AG09309 (cell line): ENCODE measurements at places on chromosomes 11 and 22.

GRCh38 chr11:126079621-126080124 is 17.0 kb upstream of the CDON start:
- no peak for DNase-seq

- DNase-seq = peak; percentile 68
Observed at GRCh38 chr11:65426839-65427690, 4.5 kb downstream of the NEAT1 start.

DNA sequence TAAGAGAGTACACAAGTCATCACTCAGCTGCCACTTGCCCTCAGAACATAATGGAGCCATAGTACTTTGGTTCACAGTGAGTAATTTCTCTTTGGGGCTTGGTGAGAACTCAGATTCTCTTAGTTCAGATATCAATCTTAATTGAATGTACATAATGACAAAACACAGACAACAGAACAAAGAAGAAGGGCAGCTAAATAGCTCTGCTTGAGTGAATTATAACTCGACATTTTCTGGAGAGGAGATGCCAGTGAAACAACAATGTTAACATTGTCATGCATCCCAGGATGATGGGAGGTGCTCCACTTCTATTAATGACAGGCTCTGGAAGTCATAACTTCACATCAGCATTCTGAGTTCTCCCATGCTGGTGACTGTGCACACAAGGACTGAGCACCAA is 508.1 kb downstream of the TMEM135 start:
- no peak for DNase-seq

DNA sequence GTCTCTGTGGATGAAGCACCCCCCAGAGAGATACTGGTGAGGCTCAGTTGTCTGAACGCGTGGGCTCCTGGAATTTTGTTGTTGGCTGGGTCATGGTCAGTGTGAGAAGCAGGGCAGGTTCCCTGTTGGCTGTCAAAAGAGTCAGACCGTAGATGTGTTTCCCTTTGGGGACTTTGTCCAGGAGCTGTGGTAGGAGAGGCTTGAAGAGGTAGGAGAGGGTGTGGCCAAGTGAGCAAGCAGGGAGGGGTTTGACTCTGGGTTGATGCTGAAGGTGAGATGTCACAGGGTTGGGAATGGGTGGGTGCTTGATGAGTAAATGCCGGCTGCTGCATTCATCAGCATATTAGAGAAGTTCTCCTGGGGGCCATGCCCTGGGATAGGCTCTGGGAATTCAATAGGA is 803.2 kb downstream of the TBC1D22A start:
- DNase-seq = no peak
